WERI-Rb-1 (cell line): ENCODE measurements at places on chromosomes 12 and 14.
A peak's percentile ranks its signal among the peaks of the same experiment; 100 is the strongest.

- DNase-seq: peak; percentile 79
Measured at GRCh38 chr12:54853933-54854538, at the start of gene MUCL1. MUCL1 (plus strand) TSS chr12:54854516; CDS start chr12:54854583, 67 bp downstream.

DNA sequence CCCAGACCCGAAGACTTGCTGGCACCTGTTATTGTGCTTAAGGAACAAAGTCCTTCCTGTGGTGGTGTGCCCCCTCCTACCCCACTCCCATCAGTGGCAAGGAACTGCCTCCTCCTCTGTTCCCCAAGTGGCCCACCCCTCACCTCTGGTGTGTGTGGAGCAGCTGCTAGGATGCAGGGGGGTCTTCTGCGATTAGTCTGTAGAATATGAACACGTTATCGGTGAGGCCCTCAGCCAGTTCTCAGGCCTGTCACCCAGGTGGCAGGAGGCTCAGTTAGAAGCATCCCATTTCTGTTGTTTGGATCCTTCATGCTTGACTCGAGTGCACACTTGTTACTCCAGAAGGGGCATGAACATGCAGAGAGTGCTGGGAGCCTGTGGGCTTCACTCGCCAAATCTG lies 39.3 kb downstream of the RAB35 start:
- DNase-seq: no peak

- no peak for DNase-seq
Measured at GRCh38 chr12:132319991-132320570, 9.3 kb downstream of the GALNT9 start.

- DNase-seq: peak; percentile 49
Measured at GRCh38 chr12:107775093-107775721, 703 bp downstream of the ASCL4 start.

- no peak for DNase-seq
Measured at GRCh38 chr12:38350342-38351174, 34.0 kb downstream of the ALG10B start.

- DNase-seq: no peak
Measured at GRCh38 chr12:19394385-19394784, 44.9 kb upstream of the AEBP2 start.

GRCh38 chr12:28089338-28089737 lies 100.9 kb upstream of the CCDC91 start:
- no peak for DNase-seq

DNA sequence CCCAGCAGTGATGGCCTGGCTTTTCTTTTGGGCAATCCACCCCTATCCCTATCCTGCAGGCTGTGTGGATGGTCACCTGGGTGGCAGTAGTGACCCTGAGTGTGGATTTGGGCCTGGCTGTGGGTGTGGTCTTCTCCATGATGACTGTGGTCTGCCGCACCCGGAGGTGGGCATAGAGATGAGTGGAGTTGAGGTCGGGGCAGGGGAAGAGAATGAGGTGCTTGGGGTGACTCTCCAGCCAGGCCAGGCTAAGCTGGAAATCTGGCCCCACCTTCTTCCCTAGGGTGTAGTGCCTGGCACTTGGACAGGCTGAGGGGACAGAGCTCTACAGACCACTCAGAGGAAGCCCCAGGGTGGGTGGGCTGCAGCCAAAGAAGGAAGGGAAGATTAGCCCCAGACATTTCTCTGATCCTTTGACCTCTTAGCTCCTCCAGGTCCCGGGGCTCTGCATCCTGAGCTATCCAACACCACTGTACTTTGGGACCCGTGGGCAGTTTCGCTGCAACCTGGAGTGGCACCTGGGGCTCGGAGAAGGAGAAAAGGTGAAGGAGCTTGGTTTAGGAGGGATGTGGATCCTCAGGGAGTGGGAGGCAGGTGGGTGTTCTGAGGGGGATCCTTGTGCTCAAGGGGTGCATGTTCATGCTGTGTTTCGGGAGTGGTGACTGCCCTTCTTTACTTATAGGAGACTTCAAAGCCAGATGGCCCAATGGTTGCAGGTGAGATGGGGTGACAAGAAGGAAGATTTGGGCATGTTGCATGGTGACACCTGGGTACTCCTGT lies 8.4 kb downstream of the B4GALNT1 start:
- no peak for DNase-seq

DNA sequence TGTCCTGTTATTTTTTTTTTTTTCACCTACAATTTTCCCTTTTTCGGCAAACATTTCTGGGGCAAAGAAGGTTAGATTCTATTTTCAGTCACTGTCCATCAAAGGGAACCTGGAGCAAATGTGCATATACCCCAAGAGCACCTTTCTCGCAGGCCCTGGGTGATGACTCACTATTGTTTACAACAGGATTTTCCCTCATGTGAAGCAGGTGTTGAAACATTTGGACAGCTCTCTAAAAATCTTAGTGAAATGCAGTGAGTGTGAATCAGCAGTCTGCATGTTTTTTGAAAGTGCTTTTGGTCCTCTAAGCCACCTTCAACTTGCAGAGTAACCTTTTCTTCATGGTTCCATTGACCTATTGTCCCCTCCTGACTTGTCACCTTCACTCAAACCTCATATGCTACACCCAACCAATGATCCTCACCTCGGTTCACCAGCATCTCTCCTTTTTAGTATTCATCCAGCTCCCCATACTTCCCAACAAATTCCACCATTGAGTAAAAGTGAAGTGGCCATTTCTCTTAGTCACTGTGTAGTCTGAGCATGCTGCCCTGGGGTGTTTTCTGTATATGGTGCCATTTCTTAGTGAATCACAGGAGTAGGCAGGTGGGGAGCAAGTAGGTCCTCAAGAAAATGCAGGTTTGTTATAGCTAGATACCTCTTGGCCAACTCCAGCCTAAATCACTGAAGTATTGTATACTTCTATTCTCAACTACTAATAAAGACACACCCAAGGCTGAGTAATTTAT lies 260.2 kb downstream of the BMP4 start:
- DNase-seq: no peak

- DNase-seq: no peak
Measured at GRCh38 chr12:27359578-27360340, 27.1 kb downstream of the BMAL2 start.

DNA sequence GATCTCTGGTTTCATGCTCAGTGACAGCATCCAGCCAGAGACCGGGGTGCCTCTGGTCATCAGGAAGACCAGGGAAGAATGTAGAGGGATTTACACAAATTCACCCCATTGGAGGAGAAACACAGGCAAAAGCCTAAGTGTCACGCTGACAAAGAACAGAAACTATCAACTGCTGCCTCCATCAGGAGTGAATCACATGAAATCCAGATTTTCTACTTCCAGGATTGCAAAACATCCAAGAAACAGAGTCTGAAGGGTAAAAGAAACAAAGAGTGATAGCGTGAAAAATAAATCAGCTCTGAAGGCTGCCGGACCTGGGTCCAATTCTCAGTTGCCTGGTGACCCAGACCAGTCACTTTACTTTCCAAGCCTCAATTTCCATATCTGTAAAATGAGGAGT lies 136.1 kb upstream of the MAP1LC3B2 start:
- no peak for DNase-seq

- DNase-seq: no peak
Measured at GRCh38 chr14:32608857-32609256, 279.8 kb downstream of the AKAP6 start.

DNA sequence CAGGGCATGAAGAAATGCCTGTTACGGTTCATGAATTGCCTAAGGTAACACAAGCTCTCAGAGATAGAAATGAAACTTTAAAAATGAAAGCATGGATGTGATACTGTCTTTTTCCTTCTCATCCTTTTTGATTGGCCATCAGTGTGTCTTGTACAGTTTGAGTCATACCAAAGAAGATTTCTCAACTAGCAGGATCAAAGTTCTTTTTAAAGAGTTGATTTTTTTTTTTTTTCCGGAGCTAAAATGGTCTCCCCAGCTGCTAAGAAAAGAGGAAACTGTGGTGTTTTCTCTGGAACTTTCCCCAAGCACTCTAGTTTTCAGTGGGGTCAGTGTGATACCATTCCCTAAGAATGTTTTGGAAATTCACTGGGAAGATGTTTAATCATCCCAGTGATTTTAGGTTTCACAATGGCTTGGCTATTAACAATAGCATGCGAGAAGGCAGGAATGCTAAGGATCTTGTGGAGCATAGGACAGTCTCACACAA lies 105.0 kb downstream of the ETNK1 start:
- no peak for DNase-seq

DNA sequence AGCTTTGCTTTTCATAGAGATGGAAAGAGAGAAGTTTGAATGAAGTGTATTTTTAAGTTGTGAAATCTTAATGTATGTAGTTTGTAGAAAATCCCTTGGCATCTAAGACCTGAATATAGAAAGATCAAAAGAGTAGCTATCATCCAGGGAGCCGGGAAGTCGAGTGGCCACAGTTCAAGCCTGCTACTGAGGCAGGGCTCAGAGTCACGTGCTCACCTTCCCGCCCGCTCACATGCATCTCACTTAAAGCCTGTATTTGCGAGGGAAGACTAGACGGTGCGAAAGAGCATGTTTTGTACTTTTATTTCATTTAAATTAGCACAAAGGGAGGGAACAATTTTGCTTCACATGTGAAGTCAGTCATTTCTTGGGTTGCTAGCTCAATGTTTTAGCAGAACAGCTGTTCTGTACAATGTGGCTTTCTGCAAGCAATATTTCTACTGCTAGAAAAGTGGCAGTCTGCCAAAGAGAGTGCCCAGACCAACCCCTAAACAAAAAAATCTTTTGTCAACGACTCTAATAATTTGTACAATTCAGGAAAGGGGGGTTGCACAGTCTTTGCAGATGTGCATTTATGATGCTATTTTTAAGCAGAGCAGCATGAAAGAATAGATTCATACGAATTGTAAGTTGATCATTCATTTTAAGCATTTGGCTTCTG lies 290.7 kb downstream of the NPAS3 start:
- DNase-seq: no peak

DNA sequence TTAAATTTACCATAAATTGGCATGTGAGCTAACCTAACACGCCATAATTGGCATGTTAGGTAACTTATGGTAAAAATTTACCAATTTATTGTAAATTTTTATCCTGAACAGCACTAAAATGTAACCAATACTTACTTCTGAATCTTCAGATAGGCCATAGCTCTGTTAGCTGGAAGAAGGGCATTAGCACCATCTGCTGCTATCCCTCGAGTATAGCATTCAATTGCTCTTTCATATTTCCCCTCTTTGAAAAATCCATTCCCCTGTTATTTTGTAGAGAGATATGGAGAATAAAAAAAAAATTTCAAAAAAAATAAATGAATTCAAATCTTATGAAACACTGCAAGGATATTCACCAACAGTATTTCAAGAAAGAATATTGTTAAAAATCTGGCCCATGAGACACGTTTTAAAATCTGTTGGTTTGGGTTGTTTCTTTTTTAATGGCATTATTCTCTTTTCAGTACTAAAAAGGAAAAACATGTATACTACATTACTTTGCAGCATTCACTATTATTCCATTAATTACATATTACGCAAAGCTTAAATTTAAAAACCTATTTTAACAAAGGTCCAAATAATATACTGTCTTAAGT lies 19.1 kb downstream of the RPAP3 start:
- DNase-seq: no peak

DNA sequence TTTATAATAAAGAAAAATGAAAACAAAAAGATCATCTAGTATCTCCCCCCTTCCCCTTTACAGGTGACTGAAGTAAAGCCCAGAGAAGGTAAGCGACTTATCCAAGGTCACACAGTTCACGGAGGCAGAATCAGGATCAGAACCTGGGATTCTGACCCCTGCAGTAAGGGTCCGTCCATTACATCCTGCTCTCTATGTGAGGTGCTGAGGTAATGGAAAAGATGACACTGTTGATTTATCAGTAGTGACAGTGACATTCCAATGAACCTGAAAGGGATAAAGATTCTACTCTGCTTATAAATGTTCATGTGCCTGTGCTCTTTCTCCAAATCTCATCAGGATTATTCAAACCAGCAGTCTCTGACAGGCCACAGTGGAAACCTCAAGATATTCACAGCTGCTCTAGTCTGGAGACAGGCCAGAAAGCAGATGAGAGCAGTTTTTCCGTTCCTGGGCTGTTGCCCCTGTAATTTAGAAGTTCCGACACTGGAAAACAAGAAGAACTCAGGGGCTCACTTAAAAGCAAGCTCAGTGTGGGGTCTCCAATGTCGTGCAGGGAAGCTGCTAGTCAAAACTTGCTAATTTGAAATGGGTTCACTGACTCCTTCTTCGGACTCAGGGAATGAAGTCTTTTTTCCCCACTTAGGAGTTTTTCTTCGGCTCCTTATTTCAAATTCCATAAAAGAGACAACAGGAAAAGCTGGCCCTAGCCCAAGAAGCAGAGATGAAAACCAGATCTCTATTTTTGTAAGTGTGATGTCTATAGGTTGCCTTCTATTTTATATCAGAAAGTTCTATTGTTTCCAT lies 131.8 kb upstream of the EEA1 start:
- DNase-seq: no peak

- no peak for DNase-seq
Measured at GRCh38 chr12:24198936-24199671, 249.6 kb upstream of the SOX5 start.

- no peak for DNase-seq
Measured at GRCh38 chr12:42507081-42507480, 82.5 kb downstream of the PRICKLE1 start.

- DNase-seq: no peak
Measured at GRCh38 chr14:85934123-85934885, 404.4 kb downstream of the FLRT2 start.

DNA sequence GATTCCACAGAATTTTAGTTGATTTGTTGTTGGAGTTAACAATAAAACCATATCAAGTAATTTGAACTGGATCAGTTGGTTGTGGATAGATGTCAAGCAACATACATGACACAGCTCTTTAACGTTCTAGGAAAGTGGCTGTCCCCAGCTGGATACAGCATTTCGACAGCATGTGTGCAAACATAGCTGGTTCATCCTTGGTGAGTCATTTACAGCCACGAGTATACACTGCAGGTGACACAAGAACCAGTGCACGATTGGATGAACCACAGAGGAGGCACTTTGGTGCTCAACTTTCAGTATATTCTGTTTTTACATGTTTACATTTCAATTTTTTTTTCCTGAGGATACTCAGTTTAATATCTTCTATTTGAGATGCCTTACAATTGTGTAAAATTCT lies 242.4 kb downstream of the TMEM117 start:
- DNase-seq: no peak

DNA sequence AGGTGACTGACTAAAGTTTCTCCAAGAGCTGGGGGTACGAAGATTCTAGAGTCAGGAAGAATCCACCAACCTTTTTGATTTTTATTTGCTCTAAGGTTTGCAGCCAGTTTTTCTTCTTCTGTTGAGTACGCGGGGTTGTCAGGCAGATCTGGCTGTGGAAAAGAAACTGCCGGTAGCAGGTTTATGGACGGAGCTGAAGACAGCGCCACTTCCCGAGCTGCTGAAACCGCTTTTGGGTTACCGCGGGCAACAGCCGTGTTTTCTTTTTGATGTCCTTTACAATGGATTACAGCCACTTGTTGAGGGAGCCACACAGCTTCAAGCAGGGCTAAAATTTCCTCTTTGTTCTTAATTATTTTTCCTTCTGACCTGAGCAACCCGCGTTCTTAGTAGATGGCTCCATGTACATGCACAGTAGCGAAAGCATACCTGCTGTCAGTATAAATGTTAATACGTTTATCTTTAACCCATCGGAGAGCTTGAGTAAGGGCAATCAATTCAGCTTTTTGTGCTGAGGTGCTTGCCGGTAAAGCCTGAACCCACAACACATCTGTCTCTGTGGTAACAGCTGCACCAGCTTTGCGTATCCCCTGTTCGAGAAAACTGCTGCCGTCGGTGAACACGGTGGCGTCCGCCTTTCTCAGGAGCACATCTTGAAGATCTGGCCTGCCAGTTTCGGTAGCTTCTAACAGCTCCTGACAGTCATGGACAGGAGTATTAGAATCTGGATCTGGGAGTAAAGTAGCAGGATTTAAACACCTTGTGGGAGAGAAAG lies 674.3 kb downstream of the TMEM121 start:
- no peak for DNase-seq

- no peak for DNase-seq
Measured at GRCh38 chr14:104792945-104793702, 2.4 kb downstream of the AKT1 start.
